ENCODE measurements at places on chromosomes 1 and 21.

GRCh38 chr1:44624268-44624901 lies 49.9 kb downstream of the TMEM53 start:
- no peak for DNase-seq

GRCh38 chr1:6948861-6949260 lies 163.6 kb downstream of the CAMTA1 start:
- no peak for DNase-seq

- DNase-seq: peak; percentile 26
These were observed 53.6 kb downstream of the RERE start for GRCh38 chr1:8763888-8764287.

GRCh38 chr1:208118841-208119606 lies 125.2 kb downstream of the PLXNA2 start:
- DNase-seq: no peak

DNA sequence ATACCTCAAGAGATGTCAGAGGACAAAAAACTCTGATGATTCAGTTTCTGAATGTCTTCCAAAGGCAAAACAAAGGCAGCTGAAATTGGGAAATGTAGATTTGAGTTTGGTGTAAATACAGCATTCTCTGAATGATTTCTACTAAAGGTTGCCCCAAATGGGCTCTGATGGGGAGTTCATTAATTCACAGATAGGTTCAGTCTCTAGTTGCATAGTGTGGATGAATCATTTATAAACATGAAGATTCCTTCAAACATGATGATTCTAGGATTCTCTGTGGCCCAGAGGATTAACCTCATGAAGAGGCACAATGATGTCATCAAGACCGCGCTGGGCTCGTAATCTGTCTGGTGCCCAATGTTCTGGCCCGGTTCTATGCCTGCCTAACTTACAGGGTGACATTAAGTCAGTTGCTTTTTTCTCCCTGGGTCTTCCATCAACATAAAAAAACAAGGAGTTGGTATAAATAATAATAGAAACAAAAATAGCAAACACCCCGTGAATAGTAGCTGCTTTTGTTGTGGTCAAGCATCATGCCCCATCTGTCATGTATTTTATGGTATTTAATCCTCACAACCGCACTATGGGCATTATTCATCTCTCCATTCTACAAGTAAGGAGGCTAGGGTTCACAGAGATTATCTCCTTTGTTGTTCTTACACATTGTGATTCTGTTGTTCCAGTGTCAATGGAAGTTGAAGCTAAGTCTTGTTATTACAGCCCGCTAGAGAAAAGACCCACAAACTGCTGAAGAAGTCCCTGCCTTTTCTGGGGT lies 509.6 kb upstream of the USP24 start:
- DNase-seq: no peak

DNA sequence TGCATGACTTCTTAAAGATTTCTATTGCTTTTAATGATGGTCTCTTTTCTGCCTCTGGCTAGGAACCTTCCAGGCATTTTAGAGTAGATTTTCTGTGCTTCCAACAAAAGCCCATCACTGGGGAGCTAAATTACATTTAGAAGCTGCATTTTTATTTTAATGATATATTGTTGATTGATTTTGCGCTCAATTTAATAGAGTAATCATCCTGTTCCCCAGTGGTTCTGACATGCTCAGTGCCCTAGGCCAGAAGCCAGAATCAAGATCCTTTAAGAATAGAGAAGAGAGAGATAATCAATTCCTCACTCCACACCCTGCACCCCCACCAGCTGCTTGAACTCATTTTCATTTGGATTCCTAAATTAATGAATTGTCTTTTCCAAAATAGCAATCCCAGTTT lies 97.8 kb downstream of the PCP4 start:
- no peak for DNase-seq

DNA sequence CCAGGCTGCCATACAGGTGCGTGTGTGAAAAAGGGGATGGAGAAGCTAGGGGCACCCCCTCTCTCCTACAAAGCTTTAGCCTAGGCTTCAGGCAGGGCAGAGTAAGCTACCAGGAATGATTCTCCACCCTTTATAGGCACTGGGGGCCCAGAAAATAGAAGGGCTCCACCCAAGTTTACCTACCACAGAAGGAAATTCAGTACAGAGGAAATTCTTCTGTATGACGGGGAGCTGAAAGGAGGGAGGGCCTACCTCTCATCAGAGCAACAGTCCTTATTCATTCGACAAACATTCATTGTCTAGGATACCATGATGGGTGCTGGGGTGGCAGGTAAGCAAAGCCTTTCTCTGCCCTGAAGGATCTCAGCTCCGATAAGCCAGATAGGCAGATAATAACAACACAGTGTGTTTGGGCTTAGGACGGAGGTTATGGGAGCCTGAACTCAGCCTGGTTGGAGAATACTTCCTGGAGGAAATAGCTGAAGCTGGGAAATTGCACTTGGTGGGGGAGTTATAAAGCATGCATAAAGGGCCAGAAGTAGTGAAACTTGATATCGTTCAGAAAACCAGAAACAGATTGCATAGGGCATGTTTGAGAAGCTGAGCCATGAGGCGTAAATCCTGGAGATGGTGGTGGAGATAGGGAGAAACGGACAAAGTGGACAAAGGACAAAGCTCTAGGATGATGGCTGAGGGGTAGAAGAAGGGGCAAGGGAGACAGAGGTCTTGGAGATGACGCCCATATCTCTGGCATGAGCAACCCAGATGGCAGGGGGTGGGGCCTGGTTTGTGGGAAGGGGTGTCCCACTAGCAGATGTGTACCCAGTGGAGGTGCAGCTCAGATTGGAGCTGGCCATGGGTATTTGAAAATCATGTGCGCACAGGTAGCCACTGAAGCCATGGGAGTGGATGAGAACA lies 5.3 kb upstream of the P3R3URF start:
- DNase-seq: peak; percentile 76

- DNase-seq: no peak
These were observed 29.3 kb downstream of the KIRREL1 start for GRCh38 chr1:158022554-158023312.

DNA sequence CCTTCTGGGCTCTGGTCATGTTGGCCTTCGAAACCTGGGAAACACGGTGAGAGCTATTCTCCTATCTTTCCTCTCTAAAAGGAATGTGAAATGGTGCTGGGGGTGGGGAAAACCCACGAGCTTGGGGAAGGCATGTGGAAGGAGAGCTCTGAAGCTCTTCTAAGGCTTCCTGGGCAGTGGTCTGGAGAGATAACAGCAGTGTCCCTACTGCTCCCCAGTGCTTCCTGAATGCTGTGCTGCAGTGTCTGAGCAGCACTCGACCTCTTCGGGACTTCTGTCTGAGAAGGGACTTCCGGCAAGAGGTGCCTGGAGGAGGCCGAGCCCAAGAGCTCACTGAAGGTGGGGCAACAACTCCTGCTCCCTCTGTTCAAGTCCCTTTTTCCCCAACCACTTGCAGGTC lies 2.8 kb downstream of the USP21 start:
- no peak for DNase-seq

DNA sequence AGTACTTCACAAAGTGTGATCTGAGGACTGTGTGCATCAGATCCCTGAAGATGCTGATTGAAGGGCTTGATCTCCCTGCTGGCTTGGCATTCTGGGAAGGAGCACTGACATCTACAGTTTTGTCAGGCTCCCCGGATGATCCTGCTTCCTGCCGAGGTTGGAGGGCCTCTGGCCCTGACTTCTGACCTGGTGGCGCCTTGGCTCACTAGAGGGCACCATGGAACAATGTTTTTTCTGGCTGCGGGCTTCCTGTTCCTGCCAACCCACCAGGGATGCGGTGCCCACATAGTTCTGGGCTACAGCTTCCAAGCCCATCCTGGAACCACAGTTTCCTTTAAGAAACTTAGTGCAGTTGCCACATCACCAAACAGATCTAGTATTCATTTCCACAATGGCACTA lies 38.8 kb upstream of the RASAL2 start:
- no peak for DNase-seq

GRCh38 chr1:208061118-208061517 lies 150.2 kb upstream of the CD34 start:
- peak; percentile 20 for DNase-seq

- peak; percentile 70 for DNase-seq
These were observed 1.4 kb downstream of the TRAPPC10 start for GRCh38 chr21:44013380-44014088.

- DNase-seq: peak; percentile 96
These were observed 46.0 kb downstream of the RHOU start for GRCh38 chr1:228781161-228781808.

DNA sequence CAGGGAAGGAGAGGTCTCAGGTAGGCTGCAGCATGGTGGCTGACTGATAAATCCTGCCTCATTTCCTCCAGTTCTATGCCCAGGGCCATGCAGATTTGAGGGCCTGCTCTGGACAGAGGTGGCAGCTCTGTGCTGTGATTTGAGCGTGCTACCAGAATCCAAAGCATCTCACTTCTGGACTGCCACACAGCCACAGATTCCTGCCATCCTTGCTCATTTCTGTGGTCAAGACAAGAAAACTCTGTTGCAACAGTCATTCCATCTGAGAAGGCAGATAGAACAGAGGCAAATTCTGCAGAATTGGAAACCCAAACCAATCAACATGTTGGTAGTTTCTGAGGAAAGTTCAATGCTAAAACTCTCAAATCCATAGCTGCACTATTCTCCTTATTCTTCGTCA lies 102.8 kb upstream of the GALNT2 start:
- no peak for DNase-seq

- peak; percentile 20 for DNase-seq
These were observed 6.3 kb upstream of the LAD1 start for GRCh38 chr1:201405484-201405831.

DNA sequence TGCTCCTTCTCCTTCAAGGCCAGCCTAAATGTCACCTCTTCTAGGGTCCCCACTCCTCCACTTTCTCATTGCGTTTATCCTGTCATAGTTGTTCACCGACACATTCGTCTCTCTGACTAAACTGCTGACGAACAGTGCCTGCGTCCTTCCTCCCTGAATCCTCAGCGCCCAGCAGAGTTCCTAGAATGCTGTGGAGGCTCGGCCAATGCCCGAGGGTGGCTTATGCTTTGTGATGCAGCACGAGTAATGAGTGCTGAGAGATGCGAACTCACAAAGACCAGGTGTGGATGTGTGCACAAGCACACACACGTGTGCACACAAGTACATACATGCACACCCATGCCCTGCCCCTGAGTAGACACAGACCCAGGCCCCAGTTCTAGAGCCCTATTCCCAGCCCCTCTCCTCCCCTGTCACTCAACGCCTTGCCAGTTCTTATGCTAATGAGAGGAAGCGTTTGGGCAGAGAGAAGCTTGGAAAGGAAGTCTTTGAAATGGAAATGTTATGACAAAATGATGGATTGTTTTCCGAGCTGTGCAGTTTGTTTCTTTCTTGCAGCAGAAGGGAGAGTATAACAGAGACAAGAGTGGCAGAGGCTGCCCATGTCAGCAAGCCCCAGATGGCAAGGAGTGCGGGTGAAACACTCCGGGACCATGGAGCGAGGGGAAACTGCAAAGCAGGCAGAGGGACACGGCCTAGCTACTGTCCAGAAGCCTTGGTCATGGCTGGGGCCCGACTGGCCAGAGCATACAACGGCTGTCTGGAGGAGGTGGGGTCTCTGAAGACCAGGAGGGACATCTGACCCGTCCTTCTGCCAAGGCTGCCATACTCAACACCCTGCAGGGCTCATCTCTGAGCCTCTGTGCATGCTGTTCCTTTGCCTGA lies 24.2 kb downstream of the KCNA10 start:
- DNase-seq: no peak

GRCh38 chr1:200336901-200337391 lies 72.9 kb downstream of the ZNF281 start:
- DNase-seq: no peak

DNA sequence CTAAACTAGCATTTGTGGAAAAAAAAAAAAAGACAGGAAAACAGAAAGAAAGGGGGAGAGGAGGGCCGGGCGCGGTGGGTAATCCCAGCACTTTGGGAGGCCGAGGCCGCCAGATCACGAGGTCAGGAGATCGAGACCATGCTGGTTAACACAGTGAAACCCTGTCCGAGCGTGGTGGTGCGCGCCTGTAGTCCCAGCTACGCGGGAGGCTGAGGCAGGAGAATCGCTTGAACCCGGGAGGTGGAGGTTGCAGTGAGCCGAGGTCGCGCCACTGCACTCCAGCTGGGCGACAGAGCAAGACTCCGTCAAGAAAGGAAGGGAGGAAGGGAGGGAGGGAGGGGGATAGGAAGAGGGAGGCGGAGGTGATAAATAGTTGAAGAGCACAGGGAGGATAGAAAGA lies 54.7 kb downstream of the LBR start:
- DNase-seq: no peak

- no peak for DNase-seq
These were observed 193.0 kb downstream of the FASLG start for GRCh38 chr1:172851856-172852255.

GRCh38 chr1:232635778-232636356 lies 5.9 kb upstream of the SIPA1L2 start:
- peak; percentile 79 for DNase-seq

DNA sequence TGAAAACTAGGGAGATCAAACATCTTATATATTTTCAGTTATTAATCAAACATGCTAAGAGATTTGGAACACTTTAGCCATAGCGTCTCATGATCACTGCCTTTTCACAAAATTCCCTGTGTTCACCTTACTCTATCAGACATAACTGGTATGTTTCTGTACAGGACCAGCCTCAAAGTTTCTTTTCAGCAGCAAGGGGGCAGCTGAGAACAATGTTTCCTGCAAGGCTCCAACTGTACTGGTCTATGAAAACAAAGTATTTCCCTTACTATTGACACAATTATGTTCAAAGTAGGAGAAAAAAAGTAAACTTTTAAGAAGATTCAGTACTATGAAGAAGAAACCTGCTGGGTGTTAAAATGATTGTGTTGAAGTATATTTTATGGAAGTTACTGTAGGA lies 98.5 kb downstream of the ATF6 start:
- no peak for DNase-seq

DNA sequence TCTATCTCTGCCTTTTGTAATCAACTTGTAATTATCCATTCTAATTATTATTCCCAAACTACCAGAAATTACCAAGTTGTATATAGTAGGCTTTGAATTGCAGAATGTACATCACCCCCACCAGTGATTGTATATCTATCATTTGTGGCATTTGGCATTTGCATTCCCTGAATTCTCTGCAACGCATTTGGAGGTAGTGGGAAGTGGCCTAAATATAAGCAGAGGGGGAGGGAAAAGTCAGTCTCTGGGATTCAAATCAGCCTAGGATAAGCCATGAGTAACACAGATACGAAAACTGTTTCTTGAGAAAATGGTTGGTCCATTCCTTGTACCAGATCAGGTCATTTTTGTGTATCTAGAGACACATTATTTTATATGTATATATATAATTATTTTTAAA lies 20.7 kb downstream of the DDX20 start:
- DNase-seq: no peak

DNA sequence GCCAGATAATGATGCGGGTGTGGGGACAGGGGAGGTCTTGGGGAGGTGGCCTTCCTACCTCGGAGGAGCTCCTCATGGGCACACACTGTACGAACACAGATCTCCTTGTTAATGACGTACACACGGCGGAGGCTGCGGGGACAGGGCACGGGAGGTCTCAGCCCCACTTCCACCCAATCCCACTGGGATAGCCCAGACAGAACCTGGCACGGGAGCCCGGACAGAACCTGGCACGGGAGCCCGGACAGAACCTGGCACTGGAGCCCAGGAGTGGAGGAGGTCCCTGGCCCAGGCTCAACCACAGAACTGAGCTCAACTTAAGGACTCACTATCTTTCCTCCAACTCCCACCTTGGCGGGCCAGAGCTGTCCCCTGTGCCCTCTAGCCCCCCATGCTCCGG lies 5.2 kb downstream of the MFAP2 start:
- no peak for DNase-seq

- no peak for DNase-seq
These were observed 91.9 kb downstream of the LRRC53 start for GRCh38 chr1:74420467-74420866.

GRCh38 chr1:57908147-57908890 lies 484.5 kb upstream of the DAB1 start:
- peak; percentile 0 for DNase-seq

- peak; percentile 27 for DNase-seq
These were observed 130.4 kb downstream of the KIF26B start for GRCh38 chr1:245285168-245285567.
